ENCODE measurements at places on chromosomes 7 and 10.

- no peak for DNase-seq
These were observed 399.8 kb downstream of the HTR7 start for GRCh38 chr10:90458054-90458453.

DNA sequence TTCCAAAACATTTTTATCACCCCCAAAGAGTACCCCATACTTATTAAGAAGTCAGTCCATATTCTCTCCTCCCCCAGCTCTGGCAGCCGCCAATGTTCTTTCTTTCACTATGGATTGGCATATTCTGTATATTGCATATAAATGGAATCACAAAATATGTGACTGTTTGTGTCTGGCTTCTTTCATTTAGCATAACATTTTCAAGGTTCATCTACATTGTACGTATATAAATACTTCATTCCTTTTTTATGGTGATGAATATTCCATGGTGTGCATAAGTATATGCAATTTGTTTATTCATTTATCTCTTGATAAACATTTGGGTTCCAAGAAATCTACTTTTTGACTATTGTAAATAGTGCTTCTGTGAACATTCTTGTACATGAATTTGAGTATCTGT lies 653.1 kb downstream of the XPNPEP1 start:
- no peak for DNase-seq

DNA sequence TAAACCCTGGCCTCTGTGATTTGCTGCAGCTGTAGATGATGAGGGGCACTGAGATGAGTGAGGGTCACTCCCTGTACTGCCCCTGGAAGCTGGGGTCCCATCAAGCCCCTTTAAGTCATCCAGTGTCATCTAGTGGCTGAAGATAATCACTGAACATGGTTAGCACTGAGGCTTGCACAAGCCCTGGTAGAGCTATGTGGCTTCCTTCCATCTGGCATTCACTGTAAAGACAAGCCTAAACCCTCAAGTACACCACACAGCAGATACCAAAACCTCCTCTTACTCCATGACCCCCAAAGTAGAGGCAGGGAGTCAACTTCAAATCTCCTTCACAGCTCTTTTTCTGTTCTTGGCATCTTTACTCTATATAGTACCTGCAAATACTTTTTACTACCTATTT lies 72.7 kb upstream of the MRLN start:
- DNase-seq: no peak

- peak; percentile 25 for DNase-seq
These were observed 595.0 kb downstream of the ARL4A start for GRCh38 chr7:13282377-13282980.

GRCh38 chr10:33703501-33704213 lies 369.2 kb upstream of the NRP1 start:
- DNase-seq: no peak

GRCh38 chr10:26832960-26833359 lies 27.8 kb downstream of the ABI1 start:
- DNase-seq: no peak

- DNase-seq: peak; percentile 75
These were observed 13.7 kb downstream of the PRPS1L1 start for GRCh38 chr7:18013936-18014335.

- DNase-seq: no peak
These were observed 75.7 kb downstream of the RSU1 start for GRCh38 chr10:16741540-16741939.

- no peak for DNase-seq
These were observed 192.8 kb downstream of the DNAJC1 start for GRCh38 chr10:21810582-21811244.

GRCh38 chr7:28700096-28700495 lies 258.0 kb downstream of the TRIL start:
- DNase-seq: no peak

DNA sequence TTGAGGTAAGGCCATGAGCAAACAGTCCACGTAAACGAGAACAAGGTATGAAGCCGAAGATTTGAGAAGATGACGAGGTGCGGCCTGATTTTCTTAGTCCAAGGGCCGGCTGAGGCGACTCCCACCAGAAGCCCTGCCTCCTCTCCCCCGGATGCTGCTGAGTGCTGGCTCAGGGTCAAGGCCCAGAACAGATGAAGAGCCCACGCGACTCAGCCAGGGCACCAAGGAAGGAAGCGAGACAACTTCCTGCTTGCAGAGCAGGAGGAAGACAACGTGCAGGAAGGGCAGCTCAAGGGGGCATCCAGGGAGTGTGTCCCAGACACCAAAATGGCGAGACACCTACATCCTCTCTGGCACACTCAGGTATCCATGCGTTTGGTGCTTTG lies 99.5 kb downstream of the CYTH3 start:
- no peak for DNase-seq

DNA sequence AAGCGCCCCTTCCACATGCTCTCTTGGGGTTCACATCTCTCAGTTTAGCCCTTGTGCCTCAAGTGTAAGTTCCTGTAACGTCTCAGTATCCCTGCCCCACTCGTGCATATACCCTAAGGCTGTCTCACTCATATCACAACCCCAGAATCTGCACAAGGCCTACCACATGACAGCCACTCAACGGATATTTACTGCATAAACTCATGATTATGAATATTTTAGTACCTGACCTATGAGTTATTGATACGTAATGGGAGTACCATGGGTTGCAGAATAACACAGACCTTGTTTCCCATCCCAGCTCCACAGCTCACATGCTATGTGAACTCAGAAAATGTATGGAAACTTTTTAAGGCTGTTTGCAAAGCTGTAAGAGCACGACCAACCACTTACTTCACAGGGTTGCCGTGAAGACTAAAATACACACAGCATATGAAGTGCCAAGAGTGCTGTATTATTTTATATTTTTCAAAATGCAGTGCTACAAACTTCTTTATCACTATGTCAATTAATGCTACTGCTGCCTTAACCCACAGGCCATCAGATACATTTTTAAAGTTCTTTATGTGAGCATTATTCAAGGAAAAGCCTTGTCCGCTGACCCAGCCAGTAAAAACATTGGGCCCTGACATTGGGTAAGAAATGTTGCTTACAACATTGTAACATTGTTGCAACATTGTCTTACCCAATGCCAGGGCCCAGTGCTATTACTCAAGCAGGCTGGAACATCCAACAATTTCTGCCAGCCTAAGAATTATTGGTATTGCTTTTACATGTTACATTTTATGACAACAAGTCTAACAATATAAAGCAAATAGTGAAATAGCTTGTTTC lies 97.2 kb downstream of the JAZF1 start:
- peak; percentile 40 for DNase-seq

DNA sequence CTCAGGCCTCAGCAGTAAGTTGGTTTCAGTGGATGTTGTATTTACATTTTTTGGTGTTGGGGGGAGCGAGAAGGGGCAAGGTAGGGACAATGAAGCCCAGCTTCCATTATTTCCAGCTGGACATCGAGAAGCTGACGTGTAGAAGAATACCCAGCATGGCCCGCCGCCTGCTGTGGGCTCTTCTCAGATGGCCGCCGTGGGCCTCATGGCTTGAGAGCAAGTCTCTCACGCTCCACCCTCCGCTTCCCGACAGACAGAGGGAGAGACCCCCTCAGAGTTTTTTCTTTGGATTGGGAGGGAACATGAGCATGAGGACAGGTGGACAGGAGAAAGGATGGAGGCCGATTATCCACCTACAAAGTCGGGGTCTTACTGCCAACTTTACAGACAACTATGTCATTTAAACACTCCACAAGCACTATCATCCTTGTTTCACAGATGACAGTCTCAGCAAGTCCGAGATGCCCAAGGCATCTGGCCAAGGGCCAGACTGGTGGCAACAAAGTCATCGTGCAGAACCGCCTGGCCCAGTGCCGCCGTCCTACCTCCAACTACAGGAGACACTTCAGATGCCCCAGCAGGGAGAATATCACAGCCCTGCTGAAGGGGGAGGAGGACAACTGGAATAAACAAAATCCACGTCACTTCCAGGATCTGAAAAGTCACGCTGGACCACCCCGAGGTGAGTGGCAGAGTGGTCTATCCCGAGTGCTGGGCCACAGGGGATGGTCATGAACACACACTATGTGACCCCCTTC lies 195.9 kb downstream of the DIP2C start:
- DNase-seq: no peak

GRCh38 chr7:374706-375311 lies 84.8 kb downstream of the FOXL3 start:
- DNase-seq: no peak

DNA sequence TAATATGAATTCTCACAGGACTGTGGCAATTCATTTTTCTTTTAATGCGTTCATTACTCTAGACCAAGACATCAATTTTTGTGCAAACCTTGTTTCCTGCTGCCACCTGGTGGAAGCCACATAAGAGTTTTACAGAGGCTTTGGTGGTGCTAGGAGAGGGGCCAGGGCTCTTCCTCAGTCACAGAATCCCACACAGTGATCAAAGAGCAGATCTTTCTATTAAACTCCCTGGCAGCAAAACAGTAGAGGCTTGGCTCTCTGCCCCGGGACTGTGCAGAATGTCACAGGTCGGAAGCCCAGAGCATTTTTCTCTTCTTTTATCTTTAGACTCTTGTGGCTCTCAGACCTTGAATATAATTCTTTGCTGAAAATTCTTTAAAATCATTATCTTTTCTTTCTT lies 506.4 kb upstream of the C7orf33 start:
- DNase-seq: peak; percentile 58

DNA sequence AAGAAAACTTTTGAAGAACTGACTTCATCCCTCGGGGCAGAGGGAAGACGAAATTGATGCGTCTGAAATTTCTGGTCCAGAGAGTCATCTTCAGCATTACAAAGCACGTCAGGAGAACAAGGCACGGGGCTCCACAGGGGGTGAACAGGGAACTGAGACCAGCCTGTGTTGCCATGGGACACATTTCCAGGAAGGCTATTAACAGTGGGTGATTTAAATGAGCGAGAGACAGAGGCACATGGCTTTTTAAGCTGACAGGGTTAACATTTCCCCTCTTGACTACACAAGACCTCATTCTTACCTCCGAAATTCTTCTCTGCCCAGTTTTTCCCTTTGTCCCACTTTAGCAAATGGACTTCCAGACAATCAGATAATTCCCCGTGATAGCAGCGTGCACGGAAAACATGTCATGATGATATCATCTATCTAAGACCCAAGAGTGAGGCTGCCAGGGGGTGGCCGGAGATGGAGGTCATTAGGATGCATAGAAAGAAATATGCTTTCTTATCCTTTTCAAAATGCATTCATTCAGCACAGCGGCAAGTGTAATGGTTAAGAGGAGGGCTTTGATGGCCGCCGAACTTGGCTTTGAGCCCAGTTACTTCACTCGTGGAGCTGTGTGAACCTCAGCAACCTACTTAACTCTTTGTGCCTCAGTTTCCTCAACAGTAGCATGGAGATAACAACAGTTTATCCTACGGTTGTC lies 248.0 kb downstream of the PRPF18 start:
- DNase-seq: peak; percentile 83

Data from brain microvascular endothelial cell (primary cell).